ENCODE measurements at places on chromosomes 1 and 21.

DNA sequence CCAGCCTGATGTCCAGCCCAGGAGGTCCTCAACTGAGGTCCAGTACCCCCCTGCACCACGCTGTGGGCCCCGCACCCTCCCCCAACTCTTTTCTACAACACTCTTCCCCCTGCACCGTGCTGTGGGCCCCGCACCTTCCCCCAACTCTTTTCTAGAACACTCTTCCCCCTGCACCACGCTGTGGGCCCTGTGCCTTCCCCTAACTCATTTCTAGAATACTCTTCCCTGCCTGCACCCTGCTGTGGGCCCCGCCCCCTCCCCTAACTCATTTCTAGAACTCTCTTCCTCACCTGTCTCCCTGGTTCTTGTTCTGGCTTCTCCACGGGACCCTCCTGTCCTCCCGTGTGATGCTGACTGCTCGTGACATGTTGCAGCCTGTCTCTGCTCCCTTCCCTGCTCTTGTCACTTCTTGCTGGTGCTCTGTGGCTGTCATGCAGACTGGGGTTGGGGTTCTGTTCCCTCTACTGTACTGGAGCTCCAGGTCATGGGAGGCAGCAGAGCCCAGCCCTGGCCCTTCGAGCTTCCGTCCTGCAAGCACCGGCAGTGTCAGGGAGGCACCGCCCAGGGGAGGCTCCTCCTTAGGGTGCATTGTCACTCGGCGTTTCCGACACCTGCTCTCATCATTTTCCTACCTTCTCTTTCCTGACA, 160.1 kb upstream of the COL6A1 start:
- no peak for DNase-seq

DNA sequence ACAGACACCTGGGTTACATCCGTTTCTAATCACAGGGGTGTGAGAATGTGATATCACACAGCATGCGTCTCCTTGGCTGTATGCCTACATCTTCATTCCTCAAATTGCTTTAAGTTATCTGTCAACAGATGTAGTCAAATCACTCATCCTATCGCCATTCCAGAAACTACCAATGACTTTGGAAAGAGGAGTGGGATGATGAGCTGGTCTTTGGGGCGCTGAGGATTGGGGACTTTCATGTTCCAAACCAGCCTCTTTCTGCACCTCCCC, 104.8 kb downstream of the NAV1 start:
- no peak for DNase-seq

- DNase-seq = no peak
Measured at GRCh38 chr1:7485086-7485780, 285.9 kb upstream of the VAMP3 start.

DNA sequence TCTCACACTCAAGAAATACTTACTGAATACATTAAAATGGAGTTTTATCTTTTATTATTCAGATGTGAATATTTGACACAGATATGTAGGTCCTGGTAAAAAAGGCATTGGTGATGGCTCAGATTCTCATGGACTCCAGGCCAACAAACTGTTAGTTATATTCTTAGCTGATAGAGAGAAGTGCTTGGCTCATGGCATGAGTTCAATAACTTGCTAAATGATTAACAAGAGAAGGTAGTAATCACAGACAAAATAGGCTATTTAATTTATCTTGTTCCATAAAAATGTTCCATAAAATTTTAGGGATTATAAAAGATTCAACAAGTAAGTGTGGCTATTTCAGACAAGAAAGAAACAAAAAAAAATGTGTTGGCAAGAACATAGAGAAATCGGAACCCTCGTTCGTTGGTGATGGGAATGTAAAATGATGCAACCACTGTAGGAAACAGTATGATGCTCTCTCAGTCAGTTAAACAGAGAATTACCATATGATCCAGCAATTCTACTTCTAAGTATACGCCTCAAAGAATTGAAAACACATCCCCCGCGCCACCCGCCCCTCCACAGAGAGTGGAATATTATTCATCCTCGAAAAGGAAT, 737.8 kb upstream of the ADAMTS5 start:
- DNase-seq = no peak

DNA sequence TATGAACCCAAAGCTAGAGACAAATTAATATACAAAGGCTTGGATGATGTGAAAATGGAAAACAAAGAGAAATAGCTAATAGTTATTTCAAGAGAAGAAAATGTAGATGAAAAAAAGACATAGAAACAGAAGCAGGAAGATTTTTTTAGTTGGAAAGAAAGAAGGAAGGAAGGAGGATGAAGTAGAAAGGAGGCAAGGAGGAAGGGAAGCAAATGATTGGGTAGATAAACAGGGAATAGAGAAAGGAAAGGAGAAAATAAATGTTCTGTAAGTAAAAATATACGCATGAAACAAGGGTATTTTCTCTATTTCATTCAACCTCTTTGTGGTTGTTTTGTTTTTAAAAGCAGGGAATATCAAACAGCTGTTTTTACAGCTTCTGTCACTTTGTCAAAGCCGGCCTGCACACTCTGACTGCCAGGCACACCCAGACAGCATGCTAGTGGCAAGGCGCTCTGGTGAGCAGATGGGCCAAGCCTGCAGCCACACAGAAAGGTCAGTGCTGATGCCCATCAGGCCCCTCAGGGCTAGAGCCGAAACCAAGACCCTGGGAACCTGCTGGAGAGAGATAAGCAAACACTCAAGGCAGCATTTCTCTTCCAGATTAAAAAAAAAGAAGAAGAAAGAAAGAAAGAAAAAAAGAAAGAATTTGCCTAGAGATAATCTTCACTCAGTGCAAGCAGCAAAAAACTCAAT, 72.9 kb upstream of the CTTNBP2NL start:
- no peak for DNase-seq

- DNase-seq = no peak
Measured at GRCh38 chr1:2275796-2276536, 47.8 kb downstream of the SKI start.

- no peak for DNase-seq
Measured at GRCh38 chr1:21651214-21652042, 17.7 kb downstream of the RAP1GAP start.

DNA sequence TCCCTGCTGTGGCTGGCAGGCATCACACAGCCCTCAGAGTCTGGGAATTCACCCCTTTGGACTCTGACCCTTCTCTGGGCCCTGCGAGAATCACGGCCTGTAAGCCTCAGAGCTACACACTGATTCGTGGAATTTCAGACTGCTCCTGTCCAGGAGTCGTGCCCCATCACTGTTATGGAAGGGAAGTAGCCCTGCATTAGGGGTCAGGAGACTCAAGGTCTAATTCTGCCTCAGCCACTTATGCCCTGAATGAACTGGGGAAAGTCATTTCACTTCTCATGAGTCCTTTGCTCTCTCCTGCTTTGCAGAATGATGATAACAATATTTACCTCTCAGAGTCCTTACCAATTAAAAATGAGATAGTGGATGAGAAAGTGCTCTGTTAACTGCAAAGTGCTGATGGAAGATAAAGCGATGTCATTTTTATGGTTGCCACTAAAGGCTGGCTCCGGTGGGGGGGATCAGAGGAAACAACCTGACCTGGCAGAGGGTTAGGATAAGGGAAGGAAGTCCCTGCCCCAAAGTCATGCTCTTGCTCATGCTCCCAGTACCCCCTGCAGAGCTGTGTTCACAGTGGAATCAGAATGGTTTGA, 148.6 kb upstream of the CD34 start:
- DNase-seq = no peak

DNA sequence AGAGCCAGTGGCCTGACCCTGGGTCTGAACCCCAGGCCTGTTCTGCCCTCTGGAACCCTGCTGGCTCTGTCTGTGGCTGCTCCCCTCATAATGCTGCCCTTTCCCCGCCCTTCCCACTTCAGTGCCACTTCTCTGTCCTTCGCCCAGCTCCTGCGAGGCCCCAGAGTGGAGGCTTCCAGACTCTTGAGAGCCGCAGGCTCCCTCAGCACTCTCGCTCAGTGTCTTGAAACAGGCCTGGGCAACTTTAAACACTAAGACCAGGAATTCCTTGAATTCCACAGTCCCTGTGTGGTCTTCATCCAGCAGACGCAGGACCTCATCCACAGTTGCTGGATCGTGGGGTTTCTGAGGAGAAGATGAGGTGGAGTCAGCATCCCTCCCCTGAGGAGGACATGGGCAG, 3.5 kb downstream of the CRNN start:
- no peak for DNase-seq

GRCh38 chr21:45471525-45472221, 66.7 kb downstream of the COL18A1 start:
- DNase-seq = no peak

DNA sequence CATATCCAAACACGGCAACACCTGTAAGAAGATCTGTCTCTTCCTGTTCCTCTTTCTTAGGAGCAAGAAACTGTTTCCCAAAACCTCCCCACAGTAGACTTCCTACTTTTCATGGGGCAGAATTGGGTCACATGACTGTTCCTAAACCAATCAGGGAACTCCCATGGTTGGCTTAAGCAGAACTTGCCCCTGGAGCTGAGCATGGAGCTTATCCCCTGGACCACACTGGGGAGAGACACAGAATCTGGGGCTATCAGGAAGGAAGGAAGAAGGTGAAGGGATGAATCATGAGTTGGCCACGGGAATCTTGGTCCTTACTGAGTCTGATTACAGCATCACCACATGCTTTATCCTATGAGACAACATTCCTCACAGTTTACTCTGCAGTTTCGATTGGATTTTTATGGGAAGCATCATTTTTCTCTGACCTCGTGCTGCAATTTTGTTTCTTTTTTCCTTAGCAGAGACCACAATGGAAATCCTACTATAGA, 81.8 kb downstream of the CDC7 start:
- DNase-seq = no peak

- no peak for DNase-seq
Measured at GRCh38 chr1:226804907-226805759, 65.3 kb upstream of the PSEN2 start.

DNA sequence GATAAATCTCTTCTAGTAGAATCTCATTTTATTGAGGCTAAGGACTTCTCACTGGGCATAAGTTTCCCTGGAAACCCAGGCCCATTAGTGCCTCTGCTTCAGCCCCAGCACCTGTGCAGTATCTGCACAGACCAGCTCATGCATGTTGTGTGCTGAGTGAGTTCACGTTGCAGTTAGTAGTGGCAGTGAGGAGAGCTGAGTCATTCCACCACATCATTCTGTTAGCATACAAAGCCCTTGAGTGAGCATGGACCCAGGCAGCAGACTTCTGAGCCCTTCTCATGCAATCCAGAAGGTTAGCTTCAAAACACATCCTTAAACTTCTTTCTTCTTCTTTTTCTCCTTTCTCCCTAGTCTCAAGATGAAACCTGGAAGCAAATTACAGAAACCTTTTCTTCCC, 45.8 kb upstream of the NTPCR start:
- DNase-seq = no peak

DNA sequence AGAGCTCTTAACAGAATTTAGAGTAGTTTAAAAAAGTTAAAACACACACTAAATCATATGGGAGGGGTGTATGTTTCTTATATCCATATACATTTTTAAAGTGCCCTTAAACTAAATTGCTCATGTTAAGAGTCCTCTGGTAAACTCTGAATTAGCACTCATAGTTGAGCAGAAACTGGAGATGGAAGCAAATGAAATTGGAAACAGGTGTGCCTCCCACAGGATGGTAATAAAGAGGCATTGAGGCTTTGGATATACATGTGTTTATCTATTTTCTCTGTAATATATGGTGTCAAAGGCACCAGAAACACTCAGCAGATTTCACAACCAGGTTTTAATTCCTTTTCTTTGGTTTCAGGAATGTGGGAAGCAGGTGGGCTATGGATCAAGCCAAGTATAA, 188.6 kb downstream of the HS2ST1 start:
- no peak for DNase-seq

DNA sequence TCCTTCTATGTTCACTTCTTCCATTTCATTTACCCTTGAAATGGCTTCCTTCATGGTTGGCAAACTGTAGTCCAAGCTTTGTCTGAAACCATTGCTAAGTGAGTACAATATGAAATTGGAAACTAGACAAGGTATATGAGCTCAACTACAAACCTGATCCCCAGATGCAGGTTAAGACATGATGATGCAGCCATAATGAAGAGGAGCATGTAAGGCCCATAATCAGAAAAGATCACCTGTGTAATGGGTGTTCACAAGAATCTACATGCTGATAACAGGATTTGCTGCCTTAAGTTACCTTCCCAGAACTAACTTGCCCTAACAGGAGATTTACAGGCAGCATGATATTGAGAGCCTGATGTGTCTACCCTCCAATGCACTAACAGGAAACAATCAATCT, 153.9 kb downstream of the KCNH1 start:
- no peak for DNase-seq

- no peak for DNase-seq
Measured at GRCh38 chr1:193884848-193885558, 698.6 kb upstream of the B3GALT2 start.

- no peak for DNase-seq
Measured at GRCh38 chr1:54649130-54649898, 7.7 kb downstream of the MROH7 start.

DNA sequence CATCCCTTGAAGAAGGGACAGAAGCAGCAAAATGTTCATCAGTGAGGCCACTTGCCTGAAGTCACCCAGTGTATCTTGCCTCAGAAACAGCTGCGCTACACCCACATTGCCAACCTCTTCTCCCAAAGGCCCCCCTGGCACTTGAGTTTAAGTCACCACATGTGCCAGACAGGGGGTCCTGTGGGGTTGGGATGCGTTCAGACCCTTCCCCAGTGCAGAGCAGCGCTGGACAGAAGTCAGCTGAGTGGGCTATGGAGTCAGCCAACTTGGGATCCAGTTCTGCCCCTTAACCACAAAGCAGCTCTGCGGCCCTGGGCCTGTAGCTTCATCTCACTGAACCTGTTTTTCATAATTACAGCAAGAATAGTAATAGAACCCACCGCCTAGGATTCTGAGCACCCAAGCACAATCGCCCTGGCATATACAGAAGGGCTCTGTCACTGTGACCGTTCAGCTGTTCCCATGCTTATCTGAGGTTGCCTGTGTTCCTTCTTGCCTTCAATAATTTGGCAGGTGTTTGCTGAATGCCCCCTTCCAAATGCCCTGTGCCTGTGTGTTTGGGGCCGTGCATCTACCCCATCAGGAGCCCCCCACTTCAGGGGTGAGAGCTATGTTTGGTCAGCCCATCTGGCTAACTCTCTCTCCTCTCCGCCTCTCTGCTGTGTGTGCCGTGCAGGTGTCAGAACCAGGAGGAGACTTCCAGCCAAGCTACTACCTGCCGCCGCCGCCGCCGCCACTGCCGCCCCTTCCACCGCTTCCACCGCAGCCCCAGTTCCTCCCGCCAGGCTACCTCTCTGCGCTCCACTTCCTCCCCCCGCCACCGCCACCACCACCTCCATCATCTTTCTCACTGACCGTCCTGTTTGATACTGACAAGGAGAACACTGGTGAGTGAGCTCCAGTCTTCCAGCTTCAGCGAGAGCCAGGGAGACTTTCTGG, 5.0 kb downstream of the DMRTB1 start:
- DNase-seq = no peak

Measured in COLO829 (cell line).